ENCODE measurements at places on chromosomes 4 and X.

- DNase-seq, result peak; percentile 57
These were observed 723 bp downstream of the DHX15 start for GRCh38 chr4:24583451-24584210.

DNA sequence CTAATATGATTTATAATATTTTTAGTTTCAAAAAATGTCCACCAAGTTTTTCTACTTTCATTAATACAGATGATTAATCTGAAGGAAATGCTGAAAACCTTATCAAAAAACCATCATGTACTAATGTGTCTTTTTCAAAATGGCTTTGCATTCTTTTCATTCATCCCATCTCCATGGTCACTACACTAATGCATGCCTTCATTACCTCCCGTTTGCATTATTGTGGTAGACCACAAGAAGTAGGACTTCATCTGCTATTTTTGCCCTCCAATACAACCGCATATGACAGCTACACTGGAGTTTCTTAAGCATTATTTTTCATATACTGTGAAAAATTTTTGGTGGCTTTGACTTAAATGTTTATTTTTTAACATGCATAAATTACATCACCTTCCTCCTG is 37.9 kb upstream of the FSTL5 start:
- DNase-seq, result no peak

GRCh38 chr4:109803924-109804571 is 2.2 kb upstream of the CFI start:
- DNase-seq, result no peak

DNA sequence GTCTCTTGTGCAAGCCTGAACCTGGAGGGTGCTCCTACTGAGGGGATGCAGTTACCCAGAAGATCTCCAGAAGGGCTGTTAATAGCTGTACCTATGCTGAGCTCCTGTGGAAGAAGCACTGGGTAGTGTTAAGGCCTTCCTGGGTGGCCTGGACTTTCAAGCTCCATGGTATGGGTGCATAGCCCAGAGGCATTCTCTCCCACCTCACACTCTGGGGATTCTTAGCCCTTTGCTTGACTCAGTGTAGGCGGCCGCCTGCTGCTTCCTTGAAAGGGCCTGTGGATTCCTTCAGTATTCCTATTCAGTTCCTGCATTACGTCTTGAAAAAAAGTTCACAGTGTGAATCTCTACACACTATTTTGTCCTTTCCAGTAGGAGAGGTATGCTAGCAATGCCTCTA is 235.7 kb upstream of the MAGEB16 start:
- DNase-seq, result no peak

DNA sequence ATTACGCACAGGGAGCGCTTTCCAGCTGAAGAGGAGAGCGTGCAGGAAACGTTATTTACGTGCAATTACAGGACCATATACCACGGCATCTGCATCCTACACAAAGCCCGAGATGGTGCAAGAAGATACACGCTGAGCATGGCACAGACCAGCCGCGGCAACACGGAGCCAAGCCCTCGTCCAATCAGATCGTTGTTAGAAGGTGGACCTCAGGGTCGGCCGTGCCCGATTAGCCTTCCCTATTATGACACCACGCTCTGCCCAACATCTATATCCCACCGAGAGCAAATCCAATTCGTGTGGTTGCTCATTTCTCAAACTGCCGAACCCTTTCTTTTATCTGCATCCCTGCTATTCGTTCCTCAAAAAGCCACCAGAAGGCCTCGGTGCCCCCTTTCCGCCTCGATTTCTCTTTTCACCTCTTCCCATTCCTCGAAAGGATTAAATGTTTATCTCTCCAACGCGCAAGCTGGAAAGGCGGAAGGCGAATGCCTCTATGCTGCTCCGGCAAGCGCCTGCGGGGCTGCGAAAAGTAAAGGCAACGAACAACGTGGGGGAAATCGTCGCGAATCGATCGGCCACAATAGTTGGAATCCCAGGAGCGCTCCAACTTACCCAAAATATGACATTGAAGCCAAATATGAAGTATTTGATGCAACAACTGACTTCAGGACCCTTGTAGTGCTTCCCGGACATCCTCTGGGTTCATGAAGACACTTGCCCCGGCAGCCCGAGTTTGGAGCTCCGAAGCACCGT is 702 bp downstream of the TSPAN5 start:
- DNase-seq, result peak; percentile 55
